Stimulated activated CD4-positive, alpha-beta T cell treated with anti-CD3 and anti-CD28 coated beads, Interleukin-15, amount 100 ng/mL, for 48 hours (primary cell): ENCODE measurements at places on chromosomes 13 and 19.

DNA sequence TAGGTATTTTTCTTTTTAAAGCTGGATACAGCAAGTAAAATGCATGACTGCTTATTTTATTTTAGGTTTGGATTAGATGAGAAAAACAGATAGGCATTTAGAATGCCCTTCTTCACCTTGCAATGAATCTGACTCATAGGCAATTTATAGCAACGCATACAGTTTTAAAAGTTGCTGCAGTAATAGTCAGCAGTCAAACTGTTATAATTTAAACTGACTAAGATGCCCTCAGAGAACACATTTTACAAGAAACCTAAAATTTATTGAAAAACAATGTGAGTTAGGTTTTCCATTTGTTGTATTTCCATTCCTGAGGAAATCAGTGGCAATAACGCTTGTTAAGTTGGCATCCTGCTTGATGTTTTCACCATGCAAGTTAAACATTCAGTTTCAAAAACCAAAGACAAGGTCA, 1128.2 kb upstream of the PCDH9 start:
- DNase-seq: no peak

DNA sequence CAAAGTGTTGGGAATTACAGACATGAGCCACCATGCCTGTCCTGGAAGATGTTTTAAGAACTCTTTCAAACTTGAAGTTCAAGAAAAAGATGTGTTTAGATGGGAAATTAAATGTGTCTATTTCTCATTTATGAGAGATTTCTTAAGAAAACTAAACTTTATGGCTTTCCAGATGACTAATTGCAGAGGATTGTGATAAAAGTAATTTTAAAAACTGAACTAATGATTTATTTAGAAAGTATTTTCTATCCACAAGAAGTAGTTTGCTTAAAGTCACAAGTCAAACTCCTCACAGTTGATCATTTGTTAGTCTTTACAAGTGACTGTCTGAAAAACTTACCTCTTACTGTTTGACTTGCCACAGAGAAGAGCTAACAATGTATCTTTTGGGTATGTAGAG, 89.6 kb upstream of the SPRY2 start:
- no peak for DNase-seq

DNA sequence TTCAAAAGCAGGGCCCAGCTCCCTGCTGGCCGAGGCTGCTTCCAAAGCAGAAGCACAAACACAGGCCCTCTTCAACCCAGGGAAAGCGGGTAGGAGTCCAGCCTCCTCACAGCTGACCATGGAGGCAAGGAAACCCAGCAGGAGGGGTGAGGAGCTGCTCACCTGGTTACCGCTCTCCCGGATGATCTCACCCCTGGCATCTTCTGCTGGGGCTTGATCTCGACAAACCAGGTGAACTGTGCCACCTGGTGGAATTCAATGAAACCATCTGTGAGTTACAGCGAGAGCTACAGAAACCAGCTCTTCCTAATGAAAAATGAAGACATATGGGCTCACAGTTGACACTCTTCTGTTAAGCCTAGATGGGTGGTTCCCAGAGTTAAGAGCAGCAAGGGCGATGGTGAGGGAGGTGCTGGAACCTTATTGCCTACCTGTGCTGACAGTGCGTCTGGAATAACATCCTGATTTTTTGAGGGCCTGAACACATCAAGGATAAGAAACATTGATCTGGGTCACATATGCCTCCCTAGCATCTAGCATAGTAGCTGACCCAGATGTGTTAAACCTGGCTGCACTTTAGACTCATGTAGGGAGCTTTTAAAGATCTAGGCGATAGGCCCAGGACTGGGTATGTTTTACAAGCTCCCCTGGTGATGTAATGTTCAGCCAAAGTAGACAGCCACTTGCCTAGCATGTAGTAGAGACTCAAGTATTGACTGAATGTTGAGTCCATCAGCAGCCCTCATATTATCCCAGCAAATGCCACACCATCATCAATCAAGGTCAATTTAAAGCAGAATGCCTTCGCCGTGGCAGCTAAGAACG, 6.1 kb downstream of the DHRS12 start:
- no peak for DNase-seq

- DNase-seq: no peak
Observed at GRCh38 chr13:54705738-54706137, 1677.1 kb downstream of the OLFM4 start.

- peak; percentile 63 for DNase-seq
Observed at GRCh38 chr19:49142866-49143335, 12.3 kb downstream of the HRC start.

DNA sequence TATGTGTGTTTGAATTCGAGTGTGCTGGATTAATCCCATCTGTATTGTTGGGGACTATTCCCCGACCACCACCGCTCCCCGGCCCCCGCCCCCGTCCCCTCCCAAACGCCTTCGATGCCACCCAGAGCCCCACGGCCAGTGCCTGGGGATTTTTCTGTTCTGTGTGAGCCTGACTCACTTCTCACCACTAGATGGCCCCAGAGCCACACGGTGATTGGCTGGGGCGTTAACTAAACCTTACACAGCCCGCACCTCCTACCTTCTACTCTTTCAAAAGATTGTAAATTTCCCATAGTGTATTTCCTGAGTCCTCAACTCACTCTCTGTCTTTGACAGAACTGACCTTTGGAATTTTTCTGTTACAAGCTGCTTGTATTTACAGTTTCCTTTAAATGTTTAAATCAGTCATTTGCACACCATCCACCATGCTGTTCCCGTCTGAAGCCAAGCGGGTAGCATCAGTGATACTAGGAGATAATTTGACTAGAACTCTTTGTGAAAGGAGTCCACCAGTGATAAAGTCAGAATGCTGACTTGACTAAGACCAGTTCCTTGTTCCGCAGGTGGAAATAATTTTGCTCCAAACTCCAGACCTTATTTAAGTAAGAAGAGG, 61.4 kb downstream of the RFX2 start:
- peak; percentile 74 for DNase-seq

DNA sequence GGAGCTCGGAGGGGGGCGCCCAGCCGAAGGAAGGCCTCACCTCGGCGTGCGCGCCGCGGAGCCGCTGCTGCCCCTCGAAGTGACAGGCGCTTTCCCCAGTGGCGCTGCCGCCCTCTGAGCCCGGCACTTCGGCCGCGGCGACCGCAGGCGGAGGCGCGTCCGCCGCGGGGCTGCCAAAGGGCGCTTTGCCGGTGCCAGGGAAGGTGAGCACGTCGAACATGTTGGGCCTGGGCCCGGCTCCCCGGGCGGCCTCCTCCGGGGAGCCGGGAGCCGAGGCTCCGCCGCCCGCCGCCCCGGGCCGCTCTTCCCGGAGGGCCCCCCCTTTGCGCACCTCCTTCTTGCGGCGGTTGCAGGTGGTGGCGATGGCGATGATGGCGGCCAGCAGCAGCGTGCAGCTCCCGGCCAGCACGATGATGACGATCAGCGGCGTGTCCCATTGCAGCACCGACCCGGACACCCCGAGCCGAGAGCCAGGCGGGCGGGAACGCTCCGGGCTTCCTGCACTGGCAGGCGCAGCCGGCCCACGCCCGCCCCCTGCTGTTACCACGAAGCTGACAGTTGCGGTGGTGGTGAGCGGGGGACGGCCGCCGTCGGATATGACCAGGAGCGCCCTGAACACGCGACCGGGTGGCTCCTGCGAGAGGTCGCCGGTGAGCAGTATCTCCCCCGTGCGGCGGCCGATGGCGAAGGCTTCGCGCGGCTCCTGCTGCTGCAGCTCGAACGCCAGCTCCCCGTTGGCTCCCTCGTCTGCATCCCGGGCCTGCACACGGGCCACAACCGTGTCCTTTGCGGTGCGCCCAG, 2.5 kb downstream of the PCDH8 start:
- DNase-seq: peak; percentile 36

DNA sequence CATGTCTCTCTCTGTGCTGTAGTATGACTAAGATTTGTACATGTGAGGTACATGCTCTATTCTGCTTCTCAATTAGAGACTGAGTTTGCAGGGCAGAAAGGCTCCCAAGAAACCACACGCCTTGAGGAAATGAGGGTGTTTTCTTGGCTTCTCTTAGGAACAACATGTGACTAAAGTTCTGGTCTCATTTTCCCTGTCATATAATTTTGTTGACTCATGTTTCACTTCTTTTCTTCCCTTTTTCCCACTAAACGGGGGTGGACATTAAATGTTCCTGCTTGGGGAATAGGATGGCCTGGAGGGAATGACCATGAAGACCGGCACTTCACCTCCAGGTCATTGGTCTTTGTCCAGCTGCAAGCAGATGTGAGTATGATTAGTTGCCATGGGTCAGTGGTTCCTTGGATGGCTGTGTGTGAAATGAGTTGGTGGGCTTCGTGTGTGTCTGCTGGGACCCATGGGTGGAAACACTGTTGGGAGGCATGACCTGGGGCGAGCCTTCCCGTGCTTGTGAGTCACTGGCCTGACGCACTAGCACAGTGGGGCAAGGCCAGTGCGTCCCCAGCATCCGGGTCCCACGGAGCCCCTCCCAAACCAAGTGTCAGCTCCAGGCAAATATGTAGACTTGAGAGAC, 56.6 kb downstream of the COL4A1 start:
- no peak for DNase-seq

- no peak for DNase-seq
Observed at GRCh38 chr13:85386424-85386823, 412.8 kb downstream of the SLITRK6 start.

- no peak for DNase-seq
Observed at GRCh38 chr19:42154471-42155323, 22.5 kb upstream of the POU2F2 start.

- DNase-seq: no peak
Observed at GRCh38 chr19:35354898-35355297, 3.4 kb upstream of the FFAR3 start.

GRCh38 chr19:53511933-53512374, 26.0 kb upstream of the ZNF331 start:
- peak; percentile 43 for DNase-seq

DNA sequence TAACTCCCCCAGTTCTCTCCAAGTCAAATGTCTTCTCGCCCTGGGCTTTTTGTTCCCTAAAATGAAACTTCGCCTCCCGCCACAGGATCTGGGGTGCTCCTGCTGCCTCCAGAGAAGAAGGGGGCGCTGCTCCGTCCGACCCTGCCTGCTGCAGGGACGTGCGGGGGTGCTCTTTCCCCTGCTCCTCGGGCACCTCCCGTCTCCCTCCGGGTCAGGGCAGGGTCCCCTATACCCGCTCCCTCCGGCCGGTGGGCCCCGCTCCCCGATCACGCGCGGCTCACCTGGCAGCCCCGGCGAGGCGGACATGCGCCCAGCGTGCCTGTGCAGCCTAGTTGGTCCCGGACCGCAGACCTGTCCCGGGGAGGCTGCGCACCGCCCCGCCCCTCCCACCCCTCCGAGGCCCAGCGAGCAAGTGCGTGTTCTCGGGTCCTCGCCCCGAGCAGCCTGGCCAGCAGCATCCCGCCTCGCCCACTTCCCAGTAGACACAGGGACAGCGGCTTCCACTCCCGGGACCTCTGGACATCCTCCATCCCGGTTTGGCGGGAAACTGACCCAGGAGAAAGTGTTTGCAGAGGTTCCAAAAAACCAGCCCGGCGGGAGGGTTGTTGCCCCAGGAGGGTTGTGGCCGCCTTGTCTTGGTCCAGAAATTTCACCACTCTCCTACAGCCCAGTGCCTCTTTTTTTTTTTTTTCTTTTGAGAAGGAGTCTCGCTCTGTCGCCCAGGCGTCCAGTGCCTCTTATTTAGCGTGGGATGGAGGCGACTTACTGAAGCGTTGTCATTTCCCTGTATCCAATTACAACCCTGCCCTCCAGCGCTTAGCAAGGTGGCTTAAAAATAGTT, at the start of gene OXGR1:
Gene OXGR1, minus strand, starts transcription at position 460 of the 841 bp plus-strand sequence. CDS start 6,717 bp downstream, outside the sequence.
- DNase-seq: no peak

DNA sequence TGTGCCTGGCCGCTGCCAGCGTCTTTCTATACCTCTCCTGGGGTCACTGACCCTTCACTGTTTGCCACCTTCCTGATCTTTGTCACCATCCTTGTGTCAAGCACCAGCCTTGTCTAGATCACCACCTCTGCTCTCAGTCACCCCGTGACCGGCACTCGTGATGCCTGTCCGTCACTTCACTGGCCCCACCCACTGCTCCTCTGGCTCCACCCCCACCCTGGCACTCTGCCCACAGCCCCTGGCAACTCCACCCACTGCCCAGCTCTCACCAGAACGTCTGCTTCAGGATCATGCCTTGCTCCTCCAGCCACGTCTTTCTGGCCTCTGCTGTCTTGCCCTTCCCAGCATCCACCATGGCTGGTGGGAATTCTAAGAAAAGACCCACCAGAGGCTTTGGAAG, 24.8 kb upstream of the PLA2G4C start:
- DNase-seq: peak; percentile 22

DNA sequence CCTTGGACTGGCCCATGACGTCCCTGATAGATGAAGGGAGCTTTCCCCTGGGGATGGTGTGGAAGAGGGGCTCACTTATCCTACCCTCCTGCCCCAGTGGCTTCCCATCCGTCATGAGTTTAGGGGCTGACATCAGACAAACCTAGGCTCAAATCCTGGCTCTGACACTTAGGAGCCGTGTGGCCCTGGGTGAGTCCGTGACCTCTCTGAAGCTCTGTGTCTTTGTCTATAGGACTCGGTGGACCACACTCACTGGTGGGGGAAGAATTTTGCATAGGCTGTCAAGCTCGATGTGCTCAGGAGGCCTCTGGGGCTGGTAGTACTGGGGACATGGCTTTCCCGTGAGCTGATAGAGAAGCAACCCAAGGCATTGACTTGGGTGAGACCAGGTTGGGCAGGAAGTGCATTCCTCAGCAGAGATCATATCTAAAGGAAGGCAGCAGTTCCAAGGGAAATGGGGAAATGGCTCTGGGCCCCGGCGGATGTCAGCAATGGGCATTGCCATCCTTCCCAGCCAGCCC, 17.4 kb upstream of the AP1M2 start:
- DNase-seq: no peak

- no peak for DNase-seq
Observed at GRCh38 chr13:65940720-65941119, 1289.4 kb downstream of the PCDH9 start.

DNA sequence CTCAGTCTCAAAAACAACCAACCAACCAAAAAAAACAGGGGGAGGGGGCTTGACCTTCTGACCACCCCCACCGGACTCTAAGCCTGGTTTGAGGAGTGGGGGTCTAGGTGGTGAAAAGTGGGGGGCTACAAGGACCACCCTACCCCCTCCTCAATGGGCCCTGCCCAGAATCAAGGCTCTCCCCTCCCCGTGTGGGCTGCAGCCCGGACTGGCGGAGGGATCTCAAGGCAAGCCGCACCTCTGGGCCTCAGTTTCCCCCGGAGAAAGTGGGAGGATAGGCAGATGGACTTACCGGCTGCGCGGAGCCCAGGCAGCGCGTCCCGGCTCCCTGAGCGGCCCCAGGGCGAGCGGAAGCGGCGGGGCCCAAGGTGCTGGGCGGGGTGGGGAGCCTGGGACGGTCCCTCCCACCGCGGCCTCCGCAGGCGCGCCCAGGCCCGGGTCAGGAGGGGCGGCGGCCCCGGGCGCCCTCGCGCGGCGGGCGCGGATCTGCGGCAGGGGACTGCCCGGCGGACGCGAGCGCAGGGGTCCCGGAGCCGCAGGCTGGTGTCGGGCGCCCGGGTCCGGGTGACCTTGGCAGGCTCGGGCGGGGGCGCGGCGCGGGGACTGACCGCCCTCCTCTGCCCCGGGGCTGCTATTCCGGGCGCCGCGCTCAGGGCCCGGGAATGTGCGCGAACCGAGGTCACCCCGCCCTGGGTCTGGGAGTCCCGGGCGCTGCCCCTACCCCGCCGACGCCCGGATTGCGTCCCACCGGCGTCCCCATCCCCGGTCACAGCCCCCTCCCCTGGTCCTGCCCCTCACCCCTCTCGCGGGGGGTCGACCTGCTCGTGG, at the start of gene ADAMTSL5:
Gene ADAMTSL5, minus strand, starts transcription at position 349 of the 828 bp plus-strand sequence. CDS start 2,076 bp downstream, outside the sequence.
- peak; percentile 40 for DNase-seq

- DNase-seq: no peak
Observed at GRCh38 chr19:19463348-19464117, 51.8 kb downstream of the TSSK6 start.

- DNase-seq: no peak
Observed at GRCh38 chr19:11486661-11487503, 6.0 kb upstream of the ELAVL3 start.
